ENCODE measurements at places on chromosomes 3 and 15.

GRCh38 chr3:129766135-129766534 is 127.4 kb downstream of the TMCC1 start:
- no peak for DNase-seq

DNA sequence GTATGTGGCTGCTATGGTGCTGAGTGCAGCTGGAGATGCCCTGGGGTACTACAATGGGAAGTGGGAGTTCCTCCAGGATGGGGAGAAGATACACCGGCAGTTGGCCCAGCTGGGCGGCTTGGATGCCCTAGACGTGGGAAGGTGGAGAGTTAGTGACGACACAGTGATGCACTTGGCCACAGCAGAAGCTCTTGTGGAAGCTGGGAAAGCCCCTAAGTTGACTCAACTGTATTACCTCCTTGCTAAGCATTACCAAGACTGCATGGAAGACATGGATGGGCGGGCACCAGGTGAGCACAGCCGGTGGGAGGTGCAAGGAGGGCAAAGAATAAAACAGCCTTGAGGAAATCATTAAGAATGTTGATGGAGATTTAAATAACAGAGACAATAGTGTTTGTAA is 2.9 kb downstream of the ADPRH start:
- DNase-seq: no peak

GRCh38 chr3:194955979-194956696 is 270.5 kb downstream of the FAM43A start:
- no peak for DNase-seq

DNA sequence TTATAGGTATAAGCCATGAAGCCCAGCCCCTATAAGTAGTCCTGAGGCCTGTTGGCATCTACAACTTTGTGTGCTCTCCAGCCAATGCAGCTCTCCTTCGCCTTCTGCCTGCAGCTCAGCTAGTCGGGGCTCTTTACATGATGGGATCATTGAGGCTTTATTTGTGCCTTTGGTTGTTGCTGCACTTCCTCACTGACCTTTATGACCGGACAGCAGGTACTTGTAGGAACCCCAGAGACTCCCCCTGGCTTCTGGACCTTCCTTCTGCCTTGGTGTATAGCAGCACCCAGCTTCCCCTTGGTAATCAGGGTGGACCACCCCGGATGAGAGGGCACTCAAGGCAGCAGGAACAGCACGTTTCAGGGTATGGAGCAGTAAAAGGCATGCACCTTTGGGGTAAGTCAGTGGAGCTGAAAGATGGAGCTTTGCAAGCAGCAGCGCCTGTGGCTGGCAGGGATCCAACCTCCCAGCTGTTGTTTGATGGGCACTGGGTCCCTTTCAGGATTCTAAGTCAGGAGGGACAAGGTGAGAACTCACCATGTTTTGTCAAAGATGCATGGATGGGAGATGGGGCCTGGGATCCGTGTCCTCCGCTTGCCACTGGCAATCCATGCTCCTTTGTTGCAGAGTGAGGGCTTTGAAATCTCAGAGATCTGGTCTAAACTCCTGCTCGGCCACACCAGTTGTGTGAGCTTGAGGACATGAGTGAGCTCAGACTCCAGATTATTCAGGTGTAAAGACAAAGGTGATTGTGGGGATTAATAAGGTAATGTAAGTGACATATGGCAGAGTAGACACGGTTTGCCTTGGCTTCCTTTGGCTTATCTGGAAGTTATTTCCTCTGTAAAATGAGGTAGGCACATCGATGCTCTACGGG is 65.1 kb upstream of the KLF13 start:
- DNase-seq: no peak

- DNase-seq: peak; percentile 85
These were observed at the start of gene MEIS2 for GRCh38 chr15:37100109-37100965. TSS of gene MEIS2 (minus strand) at chr15:37100549. CDS start at chr15:37099466, 1,083 bp downstream.

DNA sequence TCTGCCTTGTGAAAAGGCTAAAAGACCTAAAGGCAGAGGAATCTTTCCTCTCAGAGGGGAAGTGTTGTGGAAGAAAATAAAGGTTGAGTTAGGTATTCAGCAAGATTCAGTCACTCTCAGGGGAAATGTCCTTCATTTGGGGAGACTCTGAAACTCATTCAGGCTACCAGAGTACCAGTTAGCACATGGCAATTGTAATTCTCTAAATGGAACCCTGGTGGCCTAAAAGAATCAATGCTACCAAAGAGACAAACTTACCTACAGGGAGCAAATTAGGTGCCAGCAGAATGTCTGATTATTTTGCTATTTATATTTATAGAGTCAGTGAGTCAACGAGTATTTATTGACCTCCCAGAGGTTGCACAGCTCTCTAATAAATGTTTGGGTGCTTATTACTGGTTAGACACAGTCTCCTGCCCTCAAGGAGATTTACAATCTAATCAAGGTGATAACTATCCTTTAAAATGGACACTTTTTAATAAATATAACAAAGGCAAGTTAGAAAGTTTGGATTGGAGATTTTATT is 33.9 kb upstream of the CDIN1 start:
- DNase-seq: no peak

- no peak for DNase-seq
These were observed 165.3 kb downstream of the AKAP13 start for GRCh38 chr15:85545752-85546151.

DNA sequence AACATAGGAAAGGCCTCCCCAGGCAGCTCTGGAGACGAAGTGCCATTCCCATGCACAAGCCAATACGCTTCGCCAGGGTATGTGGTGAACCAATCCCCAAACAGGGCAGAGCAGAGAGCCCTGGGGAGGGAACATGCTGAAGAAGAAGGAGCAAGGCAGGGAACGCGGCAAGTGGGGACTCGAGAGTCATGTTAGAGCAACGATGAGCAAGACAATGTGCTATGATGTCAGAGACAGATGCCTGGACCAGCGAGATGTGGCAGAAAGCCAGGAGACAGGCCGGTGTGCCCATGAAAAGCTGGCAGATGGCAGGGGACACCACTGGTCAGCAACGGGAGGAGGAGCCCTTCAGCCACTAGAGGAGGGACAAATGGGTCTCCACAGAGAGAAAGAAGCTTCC is 39.6 kb downstream of the NIPA2 start:
- no peak for DNase-seq

DNA sequence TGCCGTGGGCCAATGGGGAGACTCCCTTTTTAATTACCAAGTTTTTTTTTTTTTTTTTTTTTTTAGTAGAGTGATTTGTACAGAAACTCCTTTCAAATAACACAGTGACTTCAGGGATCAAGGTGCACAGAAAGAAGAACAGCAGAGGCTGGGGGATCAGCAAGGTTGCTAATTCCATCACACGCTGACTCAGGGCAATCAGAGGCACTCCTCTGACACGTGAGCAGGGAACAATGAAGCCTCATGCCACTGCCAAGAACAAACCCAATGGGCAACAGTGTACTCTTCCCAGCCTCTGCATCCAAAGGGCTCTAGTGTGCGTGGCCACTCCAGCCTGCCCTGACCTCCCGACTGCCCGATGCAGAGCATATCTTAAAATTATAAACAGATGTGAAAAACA is 186.7 kb upstream of the WNT5A start:
- DNase-seq: no peak

DNA sequence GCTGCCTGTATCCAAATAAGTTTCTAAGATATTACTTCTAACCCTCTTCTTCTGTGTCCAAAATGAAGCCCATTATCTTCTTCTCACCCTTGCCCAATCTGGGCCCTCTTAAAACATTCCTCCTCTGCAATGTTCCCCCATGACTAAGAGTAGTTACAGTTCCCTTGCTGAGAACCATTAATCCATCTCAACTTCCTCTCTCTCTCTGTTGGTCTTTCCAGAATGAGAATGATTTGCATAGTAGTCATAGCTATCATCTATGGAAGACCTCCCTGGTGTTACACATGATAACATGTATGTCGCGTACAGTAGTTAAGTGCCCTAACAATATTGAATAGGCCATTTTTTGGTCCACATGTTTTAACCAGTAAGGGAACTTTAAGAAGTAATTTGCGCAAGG is 177.9 kb downstream of the ANXA2 start:
- DNase-seq: no peak

- DNase-seq: no peak
These were observed 112.8 kb upstream of the BCL6 start for GRCh38 chr3:187858041-187858440.

DNA sequence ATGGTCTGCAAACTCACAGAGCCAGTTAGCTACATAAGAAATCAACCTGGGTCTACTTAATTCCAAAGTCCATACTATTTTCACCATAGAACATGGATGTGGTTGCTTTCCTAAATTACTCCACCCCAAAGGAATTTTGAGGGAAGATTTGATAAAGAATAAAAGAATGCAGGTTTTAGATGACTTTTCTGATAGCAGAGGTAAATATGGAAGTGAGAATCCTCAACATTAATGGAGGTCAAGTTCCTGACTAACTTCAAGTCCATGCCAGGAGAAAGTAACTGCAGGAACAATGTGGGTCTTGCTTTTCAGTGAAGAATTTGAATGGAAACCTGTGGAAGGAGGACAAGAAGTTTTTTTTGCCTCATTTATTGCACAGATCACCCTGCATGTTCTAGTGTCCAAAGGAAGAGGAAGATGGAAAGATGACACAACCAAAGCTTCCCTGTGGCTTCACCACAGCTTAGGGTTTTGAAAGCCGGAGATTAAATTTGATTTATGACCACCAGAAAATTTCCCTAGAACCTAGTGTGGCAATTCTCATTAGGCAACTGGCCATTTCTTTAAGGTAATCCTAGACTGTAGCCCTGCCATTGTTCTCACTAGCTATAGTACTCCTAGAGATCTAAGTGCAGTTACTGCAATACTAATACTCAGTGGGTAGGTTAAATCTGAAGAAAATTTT is 429.7 kb downstream of the RAP2B start:
- DNase-seq: no peak

DNA sequence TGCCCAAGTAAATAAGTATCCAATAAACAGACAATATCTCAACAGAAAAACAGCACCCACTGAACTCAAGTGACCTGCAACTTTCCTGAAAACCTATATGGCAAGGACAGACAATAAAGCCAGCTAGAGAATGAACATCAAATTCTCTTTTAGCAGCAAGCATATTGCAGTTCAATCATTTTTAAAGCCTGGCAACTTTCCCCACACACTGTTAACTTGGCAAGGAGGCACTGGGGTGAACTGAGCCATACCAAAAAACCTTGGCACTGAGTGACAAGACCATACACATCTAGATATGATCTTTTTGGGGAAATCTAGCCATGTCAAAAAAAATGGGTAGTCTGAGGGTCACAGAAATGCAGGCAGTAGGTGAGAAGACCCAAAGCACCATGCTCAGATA is 174.6 kb downstream of the STT3B start:
- DNase-seq: no peak

DNA sequence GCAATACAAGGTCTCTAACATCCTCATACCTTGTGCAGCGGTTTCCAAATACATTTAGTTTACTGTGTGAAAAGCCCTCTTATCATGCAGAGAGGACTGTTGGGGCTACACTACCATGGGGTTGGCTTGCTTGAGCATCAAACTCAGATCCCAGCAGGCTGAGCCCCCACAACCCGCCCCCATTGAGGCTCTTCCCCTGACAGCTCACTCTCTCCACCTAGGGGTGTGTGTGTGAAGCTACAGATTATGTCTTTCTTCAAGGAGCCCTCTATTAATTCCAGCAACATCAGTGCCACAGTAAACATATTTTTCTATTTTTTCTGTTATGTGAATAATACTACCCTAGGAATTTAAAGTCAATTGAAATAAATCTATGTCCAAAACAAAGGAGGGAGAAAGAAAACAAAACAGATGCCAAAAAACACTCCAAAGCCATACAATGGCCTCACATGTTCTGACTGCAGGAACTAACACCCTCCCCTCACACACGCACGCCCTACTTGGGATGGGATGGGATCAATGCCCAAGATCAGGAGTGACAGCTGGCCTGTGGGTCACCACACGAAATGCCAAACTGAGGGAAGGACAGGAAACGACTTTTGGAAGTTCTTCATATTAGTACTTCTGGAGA is 14.7 kb downstream of the TM4SF4 start:
- no peak for DNase-seq

DNA sequence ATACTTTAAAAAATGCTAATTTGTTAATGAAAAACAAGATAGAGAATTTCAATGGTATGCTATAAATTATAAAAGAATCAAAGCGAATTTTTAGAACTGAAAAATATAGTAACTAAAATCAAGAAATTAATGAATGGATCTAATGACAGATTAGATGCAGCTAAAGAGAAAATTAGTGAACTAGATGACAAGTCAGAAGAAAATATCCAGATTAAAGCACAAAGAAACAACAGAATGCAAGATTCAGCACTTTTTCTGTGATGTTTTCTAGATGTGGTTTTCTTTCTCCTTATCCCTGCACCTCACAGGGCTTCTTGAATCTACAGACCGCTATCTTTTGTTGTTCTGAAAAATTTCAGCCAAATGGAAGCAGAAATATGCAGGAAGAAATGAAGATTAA is 54.4 kb downstream of the INO80 start:
- DNase-seq: no peak

DNA sequence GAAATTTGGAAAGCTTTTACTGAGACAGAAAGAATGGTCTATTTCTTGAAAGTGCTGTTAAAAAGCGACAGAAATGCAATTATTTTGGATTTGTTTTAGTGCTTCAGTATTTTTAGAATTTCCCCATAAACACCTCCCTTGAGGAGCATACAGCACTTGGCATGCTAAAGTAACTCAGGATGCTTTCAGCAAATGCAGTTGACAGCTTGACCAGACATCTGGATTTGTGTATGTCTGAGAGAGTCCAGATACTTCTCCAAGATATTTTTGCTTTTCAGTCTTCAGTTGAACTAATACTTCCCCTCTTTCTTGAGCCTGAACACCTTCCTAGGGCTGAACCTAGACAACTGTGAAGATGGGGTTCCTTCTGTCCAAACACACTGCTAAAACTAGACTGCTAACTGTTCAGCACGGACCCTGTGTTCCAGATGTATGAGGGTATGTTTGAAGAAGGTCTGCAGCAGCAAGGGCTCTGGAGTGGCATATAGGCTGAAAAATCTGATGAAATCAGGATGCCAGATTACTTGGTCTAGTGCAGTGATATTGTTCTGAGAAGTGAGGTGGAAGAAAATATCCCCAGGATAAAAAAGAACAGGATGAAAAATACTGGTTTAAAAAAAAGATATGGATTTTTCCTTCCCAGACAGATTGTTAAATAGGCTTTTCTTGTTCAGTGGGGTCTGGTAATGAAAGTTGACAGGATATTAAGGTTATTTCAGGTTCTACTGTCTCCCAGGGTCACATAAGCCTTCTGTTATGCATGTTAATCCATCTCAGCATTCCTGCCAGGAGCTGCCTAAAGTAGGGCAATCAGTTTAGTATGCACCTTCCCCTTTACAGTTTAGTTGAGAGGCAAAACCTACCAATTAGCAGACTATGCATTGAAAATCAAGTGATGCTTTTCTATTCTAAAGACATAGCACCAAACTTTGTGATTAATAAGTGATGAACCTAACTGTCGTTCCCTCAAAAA is 516.9 kb upstream of the TBL1XR1 start:
- no peak for DNase-seq

Data from C1 segment of cervical spinal cord (tissue), 14 donors.